ENCODE measurements at places on chromosomes 16 and 17.

DNA sequence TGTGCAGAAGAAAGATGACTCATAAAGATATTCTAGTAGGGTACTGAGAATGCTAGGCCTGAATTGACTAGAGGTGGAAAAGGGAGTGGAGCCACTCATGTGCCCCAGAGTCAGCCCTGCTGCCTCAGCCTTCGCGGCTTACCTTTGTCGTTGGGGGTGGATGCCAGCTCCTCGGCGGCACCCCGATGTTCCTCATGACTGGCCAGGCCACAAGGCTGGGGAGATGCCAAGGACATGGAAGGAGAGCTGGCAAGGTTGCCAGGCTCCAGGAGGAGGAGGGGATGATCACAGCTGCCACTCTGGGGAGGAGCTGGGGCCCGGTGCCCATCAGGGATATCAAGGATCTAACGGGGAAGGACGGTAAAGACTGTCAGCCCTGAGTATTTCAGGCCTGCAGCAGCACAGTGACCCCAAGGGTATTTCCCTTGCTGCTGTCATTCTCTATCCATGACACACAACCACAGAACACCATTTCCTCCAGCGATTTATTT is 9.7 kb upstream of the SLC35B1 start:
- no peak for DNase-seq

DNA sequence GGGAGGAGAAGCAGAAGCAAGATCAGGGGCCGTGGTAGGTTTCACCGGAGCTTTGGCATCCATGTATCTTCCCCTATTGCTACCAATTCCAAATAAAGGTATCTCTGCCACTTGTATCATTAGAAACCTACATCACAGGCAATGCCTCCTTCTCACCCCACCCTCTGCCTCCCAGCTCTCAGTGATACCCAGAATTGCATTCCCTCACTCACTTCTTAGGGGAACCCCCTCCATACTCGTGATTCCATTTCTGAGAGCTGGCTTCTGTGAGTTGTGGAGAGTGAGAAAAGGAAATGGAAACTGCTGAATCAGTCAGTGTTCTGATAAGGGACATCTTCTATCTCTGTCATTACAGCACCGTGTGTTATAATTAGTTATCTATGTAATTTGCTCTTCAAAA is 2.3 kb upstream of the CCL3 start:
- no peak for DNase-seq

GRCh38 chr17:48045316-48046001 is 2.7 kb upstream of the NFE2L1 start:
- DNase-seq, result no peak

DNA sequence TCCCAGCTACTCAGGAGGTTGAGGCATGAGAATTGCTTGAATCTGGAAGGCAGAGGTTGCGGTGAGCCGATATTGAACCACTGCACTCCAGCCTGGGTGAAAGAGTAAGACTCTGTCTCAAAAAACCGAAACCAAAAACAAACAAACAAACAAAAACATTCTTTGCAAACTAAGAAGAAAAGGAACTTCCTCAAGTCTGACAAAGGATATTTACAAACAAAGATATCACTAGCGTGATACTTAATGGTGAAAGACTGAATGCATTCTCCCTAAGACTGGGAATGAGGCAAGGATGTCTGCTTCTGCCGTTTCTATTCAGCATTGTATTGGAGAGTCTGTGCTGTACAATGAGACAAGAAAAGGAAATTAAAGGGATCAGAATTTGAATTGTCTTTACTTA is 10.5 kb upstream of the MPO start:
- no peak for DNase-seq

GRCh38 chr17:57601143-57601735 is 143.9 kb downstream of the CCDC182 start:
- no peak for DNase-seq

DNA sequence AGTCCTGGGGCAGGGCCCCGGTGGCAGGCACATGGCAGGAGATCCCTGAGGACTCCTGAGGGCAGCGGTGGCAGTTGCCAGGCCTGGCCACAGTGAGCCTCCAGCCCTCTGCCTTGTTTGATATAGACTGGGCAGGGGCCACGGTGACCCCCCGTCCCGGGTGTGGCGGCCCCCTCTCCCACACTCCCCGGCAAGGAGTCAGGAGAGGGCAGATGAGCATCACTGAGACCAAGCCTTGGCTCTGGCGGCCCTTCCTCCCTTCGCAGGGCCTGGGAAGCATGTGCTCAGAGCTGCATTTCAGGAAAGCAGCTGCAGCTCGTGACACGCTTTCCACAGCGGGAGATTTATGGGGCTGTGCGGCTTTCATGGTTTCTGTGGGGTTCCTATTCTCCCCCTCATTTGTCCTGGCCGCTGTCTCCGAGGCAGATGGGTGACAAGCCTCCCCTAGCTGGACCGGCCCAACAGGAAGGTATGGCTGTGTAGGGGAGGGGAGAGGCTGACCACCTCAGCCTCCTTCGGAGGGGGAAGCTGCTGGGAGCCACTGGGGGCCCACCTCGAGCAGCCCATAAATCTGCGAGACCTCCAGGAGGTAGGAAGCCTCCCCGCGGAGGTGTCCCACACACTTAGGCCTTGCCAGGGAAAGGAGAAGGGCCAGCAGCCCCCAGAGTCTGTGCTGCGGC is 211.4 kb downstream of the NTN1 start:
- no peak for DNase-seq

DNA sequence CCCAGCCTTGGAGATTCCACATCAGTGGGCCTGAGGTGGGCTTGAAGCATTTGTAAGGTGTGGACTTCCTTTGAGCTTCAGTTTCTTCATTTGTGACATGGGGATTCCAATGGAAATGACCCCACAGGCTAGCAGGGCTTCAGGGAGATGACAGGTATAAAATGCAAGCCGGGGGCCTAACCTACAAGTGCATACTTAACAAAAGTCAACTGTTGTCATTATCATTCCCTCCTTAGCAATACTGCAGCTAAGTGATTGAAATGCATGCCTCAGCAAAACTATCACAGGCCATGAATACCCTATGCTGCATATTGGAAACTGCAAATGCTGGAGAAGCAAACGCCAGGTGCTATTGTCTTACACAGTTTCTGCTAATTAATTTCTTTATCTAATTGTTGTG is 19.8 kb downstream of the CCL4 start:
- no peak for DNase-seq

- no peak for DNase-seq
These were observed 20.3 kb downstream of the PARN start for GRCh38 chr16:14609716-14610115.

- DNase-seq, result no peak
These were observed 118.5 kb upstream of the ZNF267 start for GRCh38 chr16:31754998-31755615.

GRCh38 chr17:17579691-17580090 is 11.8 kb downstream of the PEMT start:
- DNase-seq, result no peak

DNA sequence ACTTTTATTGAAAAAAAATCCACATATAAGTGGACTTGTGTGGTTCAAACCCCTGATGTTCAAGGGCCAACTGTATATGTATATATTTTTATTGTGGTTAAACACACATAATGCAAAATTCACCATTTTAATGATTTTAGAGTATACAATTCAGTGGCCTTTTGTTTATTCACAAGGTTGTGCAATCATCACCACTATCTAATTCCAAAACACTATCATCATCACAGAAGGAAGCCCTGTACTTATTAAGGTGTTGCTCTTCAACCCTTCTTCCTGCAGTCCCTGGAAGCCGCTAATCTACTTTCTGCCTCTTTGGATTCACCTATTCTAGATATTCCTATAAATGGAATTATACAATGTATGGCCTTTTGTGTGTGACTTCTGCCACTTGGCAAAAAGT is 23.0 kb downstream of the MAP2K6 start:
- no peak for DNase-seq

- no peak for DNase-seq
These were observed 530 bp downstream of the PCGF2 start for GRCh38 chr17:38747463-38748148.

- DNase-seq, result no peak
These were observed 14.2 kb downstream of the ETV4 start for GRCh38 chr17:43531955-43532354.

GRCh38 chr16:68097088-68097487 is 11.9 kb downstream of the NFATC3 start:
- DNase-seq, result no peak

- DNase-seq, result no peak
These were observed 19.9 kb upstream of the RAB11FIP4 start for GRCh38 chr17:31371511-31372097.

GRCh38 chr16:26905336-26905735 is 161.4 kb upstream of the C16orf82 start:
- DNase-seq, result no peak

DNA sequence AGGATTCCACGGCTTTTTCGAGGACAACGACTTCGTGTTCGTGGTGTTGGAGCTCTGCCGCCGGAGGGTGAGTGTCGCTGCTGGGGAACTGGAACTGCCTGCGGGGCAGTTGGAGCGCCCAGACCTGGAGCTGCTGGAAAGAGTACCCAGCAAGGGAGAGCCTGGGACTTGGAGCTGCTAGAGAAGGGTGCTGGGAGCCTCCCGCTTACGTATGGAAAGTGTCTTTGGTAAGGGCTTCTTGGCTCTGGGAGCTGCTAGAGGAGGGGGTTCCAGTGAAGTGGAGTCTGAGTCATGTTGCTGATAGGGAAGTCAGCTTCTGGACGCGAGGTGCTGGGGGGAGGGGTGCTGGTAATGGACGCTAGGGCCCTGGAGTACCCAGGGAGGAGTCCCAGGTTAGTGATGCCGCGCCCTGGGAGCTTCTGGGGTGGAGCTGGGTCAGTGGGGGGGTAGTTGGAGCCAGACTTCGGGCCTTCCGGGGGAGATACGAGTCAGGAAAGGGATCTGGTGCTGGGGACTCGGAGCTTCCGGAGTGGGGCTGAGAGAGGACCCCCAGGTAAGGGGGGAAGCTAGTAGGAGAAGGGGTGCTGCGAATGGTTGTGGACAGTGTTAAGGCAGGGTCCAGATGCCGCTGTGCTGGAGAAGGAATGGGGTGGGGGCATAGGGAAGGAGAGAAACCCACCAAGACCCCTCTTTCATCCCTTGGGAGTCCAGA is 741 bp downstream of the PLK1 start:
- DNase-seq, result no peak

- no peak for DNase-seq
These were observed 622 bp downstream of the HOXB6 start for GRCh38 chr17:48603959-48604769.

Data from NCI-H187 treated with DMSO at 0.1 percent for 48 hours (cell line).